ENCODE measurements at places on chromosomes 2 and 18.

- DNase-seq: no peak
Observed at GRCh38 chr2:166067229-166067628, 60.6 kb downstream of the SCN1A start.

- DNase-seq: no peak
Observed at GRCh38 chr2:60438653-60439052, 114.8 kb downstream of the BCL11A start.

DNA sequence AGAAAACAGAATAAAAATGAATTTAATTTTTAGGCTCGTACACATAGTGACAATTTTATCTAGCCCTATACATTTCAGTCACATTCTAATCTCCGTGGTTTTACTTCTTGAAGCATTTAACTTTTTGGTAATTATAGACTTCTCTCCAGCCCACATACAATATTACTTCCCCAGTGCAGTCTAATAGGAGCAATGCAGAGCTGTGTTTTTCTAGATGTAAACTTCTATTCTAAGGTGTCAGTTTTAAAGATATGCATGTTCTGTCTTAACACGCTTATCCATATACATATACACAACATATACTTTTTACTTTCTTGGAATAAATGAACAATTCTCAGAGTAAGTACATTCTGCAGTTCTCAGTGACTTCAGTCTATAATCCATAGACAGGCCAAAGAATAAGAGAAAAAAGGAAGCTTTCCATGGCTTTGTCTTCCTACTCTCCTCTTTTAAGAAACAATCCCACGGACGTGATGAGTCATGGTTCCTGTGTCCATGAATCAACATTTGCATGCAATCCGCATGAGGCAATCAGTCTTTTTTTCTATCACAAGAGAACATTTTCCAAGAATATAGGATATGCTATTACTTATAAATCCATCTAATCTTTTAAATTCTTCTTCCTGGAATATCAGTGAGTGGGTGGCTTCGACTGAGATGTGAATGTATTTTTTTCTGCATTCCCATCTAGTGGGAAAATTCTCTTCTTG, 42.8 kb downstream of the CCDC102B start:
- no peak for DNase-seq

GRCh38 chr2:126367361-126367760, 288.6 kb upstream of the GYPC start:
- no peak for DNase-seq

GRCh38 chr2:218067523-218067922, 1.5 kb upstream of the RUFY4 start:
- no peak for DNase-seq

GRCh38 chr2:160976797-160977196, 183.4 kb upstream of the TANK start:
- DNase-seq: no peak

- no peak for DNase-seq
Observed at GRCh38 chr2:177806025-177806424, 266.6 kb downstream of the PDE11A start.

- no peak for DNase-seq
Observed at GRCh38 chr2:217256251-217256650, 396.4 kb upstream of the TNP1 start.

- no peak for DNase-seq
Observed at GRCh38 chr2:102765061-102765460, 3.2 kb downstream of the TMEM182 start.

DNA sequence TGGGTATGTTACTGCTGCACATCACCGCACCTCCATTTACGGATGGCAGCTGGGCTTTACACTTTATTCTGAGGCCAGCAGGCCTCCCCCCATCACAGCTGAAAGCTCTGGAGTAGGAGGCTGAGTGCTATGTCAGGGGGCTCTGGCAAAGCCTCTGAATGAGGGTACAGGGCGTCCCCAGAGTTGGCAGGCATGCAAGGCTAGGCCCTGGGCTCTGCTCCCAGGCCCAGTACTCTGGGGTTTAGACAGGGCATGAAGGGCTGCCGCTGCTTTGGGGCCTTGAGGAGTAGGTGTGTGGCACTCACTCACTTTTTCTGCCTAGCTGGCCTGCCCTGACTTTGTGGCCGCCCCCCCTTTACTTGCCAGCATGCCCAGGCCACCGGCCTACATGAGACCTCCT, 90.8 kb downstream of the WDSUB1 start:
- no peak for DNase-seq

DNA sequence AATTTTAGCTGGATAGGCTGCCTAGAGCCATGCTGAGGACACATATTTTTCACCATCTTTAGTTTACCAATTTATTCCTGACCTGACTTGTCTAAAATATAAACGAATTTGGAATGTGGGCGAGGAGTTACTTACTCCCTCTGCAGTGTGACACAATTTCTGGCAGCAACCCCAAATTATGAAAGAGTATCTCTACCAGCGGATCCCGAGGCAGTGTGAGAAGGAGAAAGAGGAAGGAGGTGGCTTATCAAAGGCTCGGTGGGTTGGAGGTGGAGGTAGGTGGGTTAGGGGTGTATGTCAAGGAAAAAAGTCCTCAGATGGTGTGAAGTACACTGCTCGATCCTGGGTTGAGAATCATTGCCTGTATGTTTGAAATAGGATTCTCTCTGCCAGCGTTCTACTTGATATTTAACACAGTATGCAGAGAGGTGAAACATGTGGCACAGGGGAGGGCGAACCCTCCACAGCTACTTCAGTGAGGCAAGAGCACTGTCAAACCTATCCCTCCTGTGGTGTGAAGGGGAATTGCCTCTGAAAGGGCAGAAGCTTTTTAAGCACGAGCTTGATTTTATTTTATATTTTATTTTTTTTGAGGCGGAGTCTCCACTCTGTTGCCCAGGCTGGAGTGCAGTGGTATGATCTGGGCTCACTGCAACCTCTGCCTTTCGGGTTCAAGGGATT, 76.0 kb downstream of the RFTN2 start:
- DNase-seq: peak; percentile 2

All from NCI-H446 treated with DMSO at 0.1 percent for 48 hours (cell line).